ENCODE measurements at places on chromosomes 3 and 15.

- DNase-seq, result no peak
Observed at GRCh38 chr3:42094128-42094527, 3.0 kb downstream of the TRAK1 start.

DNA sequence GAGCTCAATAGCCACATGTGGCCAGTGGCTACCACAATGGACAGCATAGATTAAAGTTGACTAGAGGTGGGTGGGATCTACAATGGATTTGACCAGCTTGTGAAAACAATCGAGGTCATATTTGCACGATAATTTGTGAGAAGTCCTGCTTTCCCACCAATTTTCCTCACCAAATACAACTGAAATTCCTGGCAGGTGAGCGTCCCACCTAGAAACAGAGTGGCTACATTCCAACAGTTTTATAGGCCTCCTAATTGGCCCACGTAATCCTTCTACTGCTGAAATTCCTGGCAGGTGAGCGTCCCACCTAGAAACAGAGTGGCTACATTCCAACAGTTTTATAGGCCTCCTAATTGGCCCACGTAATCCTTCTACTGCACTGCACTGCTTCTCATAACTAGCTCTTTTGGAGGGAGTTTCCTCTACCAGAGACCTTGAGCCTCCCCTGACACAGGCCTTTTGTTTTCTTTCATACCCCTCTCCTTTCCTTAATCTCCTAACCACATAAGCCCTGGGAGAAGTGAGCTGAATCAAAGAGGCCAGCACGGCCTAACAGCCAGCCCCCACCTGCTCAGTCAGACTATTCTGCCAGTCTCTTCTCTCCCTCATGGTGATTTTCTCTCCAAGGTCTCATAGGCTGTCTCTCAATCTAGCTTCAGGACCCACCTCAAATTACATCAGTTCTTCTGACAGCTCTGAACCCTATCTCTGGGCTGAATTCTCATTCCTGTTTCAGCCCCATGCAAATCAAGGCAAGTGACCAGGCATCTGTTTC, 80.2 kb downstream of the BFSP2 start:
- DNase-seq, result no peak

- DNase-seq, result no peak
Observed at GRCh38 chr3:185585518-185585858, 607 bp upstream of the SENP2 start.

DNA sequence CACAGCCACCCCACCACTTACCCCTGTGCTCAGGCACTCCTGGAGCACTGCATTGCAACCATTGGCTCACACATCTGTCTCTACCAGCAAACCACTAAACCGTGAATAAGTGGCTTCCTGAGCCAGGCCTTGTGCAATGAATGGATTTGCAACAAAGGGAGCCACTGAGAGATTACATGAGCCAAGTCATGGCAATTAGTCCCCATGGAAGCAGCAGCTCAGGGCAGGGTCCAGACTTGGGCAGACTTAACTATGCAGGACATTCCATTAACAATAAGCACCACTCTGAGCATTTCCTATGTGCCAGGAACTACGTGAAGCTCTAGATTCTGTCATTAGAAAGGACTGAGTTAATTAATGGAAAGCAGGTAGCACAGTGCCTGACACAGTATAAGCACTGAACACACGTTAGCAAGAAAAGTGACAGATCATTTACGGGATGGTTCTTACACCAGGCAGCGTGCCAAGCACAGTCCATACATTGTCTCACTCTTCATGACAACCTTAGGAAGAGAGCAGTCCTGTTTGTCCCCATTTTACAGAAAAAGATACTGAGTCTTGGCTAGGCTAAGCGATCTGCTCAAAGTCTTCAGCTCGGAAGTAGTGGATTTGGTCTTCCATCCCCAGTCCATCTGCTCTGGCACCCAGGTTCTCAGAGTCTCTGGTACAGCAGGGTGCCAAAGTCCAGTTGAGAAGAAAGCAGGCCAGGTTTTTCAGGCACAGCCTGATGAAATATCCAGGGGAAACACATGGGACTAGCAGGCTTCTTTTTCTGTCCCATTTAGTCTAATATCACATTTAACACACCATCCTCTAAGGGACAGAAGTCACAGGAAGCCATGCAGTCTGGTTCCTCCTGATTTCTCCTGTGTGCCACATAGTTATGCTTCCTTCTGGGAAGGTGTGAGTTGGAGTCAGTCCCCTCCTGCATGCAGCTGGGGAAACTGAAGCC, 44.1 kb downstream of the LIPC start:
- DNase-seq, result no peak

DNA sequence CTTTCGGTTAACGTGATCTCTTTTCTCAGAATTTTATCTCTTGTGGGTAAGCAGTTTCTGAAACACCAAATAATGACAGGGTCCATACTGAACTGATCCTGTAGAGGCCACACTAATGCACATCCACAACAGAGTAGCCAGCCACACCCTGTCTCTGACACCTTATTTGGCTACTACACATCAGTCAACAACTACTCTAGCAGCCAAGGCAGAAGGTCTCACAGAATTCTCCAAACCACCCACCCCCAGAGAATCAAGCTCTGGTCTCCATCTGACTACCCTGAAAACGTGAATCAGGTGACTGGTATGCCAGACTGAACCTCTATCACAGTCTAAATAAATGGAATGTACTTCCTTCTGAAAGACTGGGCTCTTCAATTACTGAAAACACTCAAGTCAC, 38.0 kb downstream of the EDC3 start:
- DNase-seq, result no peak

- no peak for DNase-seq
Observed at GRCh38 chr3:156144060-156144459, 23.7 kb downstream of the KCNAB1 start.

GRCh38 chr3:24145981-24146822, 201.1 kb downstream of the NR1D2 start:
- no peak for DNase-seq

GRCh38 chr3:74599564-74599963, 14.9 kb downstream of the CNTN3 start:
- DNase-seq, result no peak

- DNase-seq, result no peak
Observed at GRCh38 chr15:33670567-33670966, 297.7 kb upstream of the CHRM5 start.

DNA sequence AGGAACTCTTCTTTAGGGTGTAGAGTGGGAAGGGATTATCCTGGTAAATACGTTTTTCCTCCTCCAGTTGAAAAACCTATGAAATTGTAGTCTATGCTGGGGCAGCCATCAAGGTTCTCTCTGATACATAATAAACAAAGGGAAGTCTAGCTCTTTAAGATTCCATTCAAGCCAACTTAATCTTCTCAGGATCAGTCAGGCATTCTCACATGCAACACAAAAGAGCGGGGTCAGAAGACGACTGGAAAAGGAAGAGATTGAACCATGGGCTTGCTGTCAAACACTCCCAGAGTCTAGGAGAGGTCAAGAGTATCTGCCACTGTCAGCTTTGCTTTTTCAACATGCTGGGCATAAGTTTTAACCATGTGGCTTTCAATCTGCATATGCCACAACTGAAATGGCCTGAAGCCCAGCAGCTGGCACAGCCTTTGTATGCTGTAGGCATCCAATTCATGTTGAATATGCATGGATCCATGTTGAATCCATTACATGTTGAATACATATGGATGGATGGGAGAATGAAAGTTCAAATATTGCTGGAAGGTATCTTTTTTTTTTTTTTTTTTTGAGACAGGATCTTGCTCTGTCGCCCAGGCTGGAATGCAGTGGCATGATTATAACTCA, 8.5 kb downstream of the TRAT1 start:
- DNase-seq, result no peak

GRCh38 chr3:36219398-36219797, 160.9 kb upstream of the STAC start:
- DNase-seq, result no peak

- no peak for DNase-seq
Observed at GRCh38 chr3:153673853-153674252, 447.3 kb upstream of the ARHGEF26 start.

DNA sequence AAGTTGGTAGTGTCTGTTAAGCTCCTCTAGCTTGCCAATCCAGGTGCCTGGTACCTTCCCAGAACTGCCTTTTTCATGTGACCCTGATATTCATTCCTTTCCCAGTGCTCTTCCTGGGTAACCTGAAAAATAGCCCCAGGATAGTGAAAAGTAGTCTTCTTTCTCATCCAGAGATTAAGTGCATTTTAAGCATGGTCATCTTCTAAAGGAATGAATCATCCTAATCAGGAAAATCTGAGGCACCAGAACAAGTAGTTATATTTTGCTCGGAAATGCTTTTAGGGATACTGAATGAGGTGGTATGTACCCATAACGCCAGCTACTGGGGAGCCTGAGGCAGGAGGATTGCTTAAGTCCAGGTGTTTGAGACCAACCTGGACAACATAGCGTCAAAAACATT, 23.1 kb upstream of the PDCD6IP start:
- DNase-seq, result no peak

DNA sequence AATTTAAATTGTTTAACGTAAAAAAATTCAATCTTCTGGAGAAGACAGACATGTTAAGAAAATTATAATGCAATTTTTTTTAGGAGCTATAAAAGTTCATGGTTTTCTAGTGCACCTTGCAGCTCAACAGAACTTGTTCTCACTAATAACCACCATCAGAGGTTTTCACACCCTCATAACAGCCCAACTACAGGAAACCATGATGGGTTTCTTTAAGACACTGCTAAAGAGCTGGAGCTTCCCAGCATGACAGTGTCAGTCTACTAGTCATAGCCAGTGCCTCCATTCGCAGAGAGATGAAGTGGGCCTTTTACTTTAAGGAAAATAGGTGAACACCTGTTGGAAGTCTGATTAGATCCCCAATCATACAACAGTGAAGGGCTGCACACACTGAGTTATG, 224.1 kb upstream of the TRIM42 start:
- DNase-seq, result no peak

- no peak for DNase-seq
Observed at GRCh38 chr3:175672119-175672689, 813.1 kb downstream of the NAALADL2 start.

DNA sequence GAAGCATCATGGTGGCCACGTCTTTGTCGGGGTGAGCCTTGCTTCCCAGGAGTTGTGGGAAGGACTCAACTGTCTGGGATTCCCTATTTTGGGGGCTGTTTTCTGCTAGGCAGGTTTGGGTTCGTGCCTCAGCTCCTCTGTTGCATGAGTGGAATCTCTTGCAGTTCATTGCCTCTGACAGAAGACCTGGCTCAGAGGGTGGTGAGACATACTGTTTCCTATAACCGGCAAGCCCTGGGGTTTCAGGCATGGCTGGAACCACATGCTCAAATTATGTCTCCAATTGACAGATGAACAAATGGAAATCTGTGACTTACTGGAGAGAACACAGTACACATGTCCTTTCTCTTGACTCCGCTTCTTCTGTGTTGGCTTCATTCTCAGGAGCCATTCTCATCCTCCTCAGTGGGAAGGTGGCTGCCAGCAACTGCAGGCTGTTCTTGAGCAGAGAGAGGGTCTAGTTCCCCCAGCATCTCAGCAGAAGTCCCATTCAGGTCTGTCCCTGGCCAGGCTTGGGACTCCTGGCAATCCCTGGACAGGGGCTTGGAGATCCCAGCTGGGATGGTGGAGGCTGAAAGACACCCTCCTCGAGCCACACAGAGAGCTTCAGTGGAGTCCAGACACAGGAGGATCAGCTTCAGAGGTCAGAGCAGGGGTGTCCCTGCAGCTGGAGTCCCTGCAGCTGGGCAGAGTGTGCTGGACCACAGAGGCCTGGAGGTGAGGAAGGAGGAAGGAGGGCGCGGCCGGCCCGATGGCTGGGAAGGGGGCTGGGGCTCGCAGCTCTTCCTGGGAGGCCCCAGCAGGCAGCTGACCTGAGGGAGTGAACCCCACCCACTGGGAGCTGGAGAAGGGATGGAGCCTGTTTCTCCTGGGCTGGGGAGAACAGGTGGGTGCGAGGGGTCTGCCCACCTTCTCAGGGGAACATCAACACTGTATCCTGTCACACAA, 97.6 kb downstream of the LSM3 start:
- no peak for DNase-seq

DNA sequence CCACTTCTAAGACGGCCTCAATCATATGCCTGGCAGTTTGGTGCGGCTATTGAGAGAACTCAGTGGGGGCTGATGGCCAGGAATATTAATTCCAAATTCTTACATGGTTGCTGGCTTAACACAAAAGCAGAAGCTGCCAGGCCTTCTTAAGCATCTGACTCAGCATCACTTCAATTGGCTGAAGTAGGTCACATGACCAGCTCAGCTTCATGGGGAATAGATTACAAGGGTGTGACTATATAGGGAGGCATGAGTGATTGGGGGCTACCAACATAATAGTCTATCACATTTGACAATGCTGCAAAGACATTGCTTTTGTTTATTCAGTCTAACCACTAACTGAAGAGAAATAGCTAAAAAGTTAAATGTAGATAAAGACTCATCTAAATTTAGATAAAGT, 101.6 kb upstream of the ANKRD28 start:
- DNase-seq, result no peak

Measured in stimulated activated CD8-positive, alpha-beta memory T cell treated with anti-CD3 and anti-CD28 coated beads, Interleukin-7, amount 100 ng/mL, for 1 hour (primary cell).